HepG2 (cell line): ENCODE measurements at places on chromosomes 7 and 10. TPM values are rescaled to one million over a fixed set of nuclear protein-coding genes. Genes with fewer than 3 reads are reported as not detected.

GRCh38 chr7:127877951-127878350, 153.3 kb downstream of the LRRC4 start:
- H3K27me3 ChIP-seq: no peaks in the 10 kb centered on the region
- no peak overlapping the region for H3K27ac ChIP-seq
- no peak for DNase-seq
- peaks cover 4% of the 10 kb centered on the region; the same call in 1 of the 2 replicates for H3K36me3 ChIP-seq
- H3K4me3 ChIP-seq: no peak overlapping the region
- H3K4me1 ChIP-seq: no peaks in the 10 kb centered on the region

DNA sequence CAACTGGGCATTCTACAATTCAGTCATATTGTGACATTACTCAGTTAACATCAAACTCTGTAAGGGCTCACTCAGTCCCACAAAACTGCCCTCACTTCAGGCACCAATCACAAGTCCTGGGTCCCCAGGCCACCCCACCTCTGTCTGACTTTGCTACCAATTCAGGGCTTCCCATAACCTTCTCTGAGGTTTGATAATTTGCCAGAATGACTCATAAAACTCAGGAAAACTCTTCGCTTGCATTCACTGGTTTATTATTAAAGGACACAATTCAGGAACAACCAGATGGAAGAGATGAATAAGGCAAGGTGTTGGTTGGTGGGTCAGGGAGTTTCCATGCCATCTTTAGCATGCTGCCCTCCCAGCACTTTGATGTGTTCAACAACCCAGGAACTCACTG, 41.3 kb downstream of the AVL9 start:
- peaks cover 3% of the 10 kb centered on the region for H3K36me3 ChIP-seq
- H3K4me3 ChIP-seq: no peak overlapping the region
- DNase-seq: no peak
- H3K27ac ChIP-seq: no peak overlapping the region

GRCh38 chr7:156470399-156471320, 169.9 kb upstream of the RNF32 start:
- H3K27ac ChIP-seq: no peak overlapping the region
- H3K4me3 ChIP-seq: no peak overlapping the region
- H3K27me3 ChIP-seq: no peaks in the 10 kb centered on the region
- peaks cover 39% of the 10 kb centered on the region for H3K4me1 ChIP-seq
- H3K36me3 ChIP-seq: no peaks in the 10 kb centered on the region

DNA sequence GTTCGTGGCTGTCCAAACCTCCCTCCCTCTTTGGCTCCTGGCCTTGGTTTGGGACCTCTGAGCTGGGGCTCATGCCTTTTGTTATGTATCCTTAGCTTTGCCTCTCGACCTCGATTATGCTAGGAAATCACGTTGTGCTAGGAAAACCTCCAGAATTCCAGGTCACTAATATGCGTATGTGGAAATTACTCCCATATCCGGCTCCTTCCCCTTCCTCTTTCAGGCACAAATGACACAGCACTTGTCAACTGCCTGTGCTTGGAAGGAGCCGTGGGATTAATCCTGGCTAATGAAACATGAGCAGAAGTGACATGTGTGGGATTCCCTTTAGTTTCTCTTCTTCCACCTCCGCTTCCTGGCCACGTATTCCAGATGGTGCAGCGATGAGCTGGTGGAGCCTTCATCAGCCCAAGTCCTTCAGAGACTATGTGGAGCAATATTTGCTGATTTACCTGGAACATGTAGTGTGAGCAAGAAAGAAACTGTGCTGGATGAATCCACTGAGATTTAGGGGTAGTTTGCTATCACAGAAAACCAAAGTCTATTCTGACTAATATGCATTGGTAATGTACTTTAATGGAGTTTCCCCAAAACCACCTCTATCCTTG, 149.2 kb downstream of the REEP3 start:
- no peak overlapping the region for H3K4me3 ChIP-seq
- H3K4me1 ChIP-seq: no peaks in the 10 kb centered on the region
- H3K27ac ChIP-seq: no peak overlapping the region
- no peaks in the 10 kb centered on the region for H3K36me3 ChIP-seq

DNA sequence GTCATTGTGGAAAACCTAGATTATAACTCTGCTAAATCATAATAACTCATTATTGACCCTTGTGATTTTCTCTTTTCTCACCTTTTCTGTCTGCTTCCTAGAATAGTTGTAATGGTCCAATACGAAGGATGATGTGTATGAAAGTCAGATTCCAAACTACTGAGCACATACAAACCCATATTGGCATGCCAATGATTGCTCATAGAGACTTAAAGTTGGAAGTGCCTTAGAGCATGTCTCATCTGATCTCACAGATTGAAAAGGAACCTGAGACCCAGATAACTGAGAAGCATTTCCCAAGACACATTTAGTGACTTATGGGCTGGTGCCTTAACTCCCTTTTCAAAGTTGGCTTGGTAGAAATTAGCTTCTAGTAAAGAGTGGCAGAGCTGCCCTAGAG, 594.3 kb downstream of the REEP3 start:
- H3K27ac ChIP-seq: no peak overlapping the region
- DNase-seq: no peak
- peaks cover 25% of the 10 kb centered on the region for H3K4me1 ChIP-seq
- no peak overlapping the region for H3K4me3 ChIP-seq
- no peaks in the 10 kb centered on the region for H3K36me3 ChIP-seq

DNA sequence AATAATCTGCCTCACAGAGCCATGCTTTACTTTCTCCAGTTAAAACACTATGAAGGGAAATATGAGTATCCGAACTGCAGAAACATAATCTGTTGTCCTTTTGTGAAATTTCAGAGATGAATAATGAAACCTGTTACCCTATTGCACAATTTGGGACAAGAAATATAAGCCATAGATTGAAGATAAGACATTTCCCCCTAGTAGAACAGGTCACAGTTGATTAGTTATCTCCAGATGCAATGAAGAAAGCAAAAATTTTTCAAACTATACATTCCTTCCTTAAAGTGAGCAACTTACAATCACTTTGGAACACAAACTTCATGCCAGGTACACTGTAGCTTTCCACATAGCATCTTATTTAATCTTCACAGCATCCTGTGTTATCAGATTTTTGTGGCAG, 2.3 kb upstream of the CHN2 start:
- peaks cover 69% of the 10 kb centered on the region for H3K4me1 ChIP-seq
- DNase-seq: no peak
- no peaks in the 10 kb centered on the region for H3K36me3 ChIP-seq
- H3K27ac ChIP-seq: peak overlapping the region; percentile 84
- H3K27me3 ChIP-seq: no peaks in the 10 kb centered on the region; the same call in 2 of the 3 replicates
- no peak overlapping the region for H3K4me3 ChIP-seq

GRCh38 chr10:66782144-66782543, 143.7 kb upstream of the LRRTM3 start:
- H3K4me3 ChIP-seq: no peak overlapping the region
- H3K27ac ChIP-seq: no peak overlapping the region
- no peaks in the 10 kb centered on the region for H3K4me1 ChIP-seq
- no peaks in the 10 kb centered on the region for H3K27me3 ChIP-seq
- no peak for DNase-seq

DNA sequence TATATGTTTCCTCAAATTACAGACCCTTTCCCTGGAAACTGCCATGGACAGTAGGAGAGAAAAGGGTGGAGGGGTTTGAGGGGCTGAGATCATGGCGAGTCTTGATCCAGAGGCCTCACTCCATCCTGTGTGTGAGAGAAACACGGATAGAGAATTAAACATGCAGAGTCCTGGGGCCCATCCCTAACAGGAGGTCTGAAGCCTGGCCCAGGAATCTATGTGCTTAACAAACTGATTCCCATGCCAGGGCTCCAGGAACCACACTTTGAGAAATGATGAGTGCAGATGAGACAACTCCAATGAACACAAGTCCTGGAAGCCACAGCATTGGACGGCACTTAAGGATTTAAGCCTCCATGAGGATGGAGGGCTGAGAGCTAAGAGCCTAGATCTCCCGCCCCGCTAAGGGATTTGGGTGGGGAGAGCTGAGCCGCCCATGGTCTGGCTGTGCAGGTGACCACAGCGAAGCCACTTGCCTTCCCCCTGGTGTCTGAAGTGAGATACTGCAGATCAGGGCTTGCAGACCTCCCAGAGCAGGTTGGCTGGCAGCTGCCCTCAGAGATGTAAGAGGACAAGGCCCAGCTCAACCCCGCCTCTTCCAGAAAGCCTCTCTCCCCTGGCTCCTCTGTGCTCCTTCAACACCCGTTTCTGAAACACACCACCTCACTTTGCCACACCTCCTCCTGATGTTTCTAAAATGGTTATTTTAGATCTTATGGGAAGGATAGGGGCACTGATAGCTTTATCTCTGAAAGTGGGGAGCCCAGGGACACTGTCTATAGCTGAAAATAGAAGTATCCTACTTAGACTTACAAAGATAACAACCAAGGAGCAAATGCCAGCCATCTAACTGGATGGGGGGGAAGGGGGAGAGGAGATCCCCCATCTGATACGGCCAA, 24.8 kb upstream of the EIF5AL1 start:
- no peak overlapping the region for H3K4me3 ChIP-seq
- H3K27ac ChIP-seq: no peak overlapping the region
- peak; percentile 61 for DNase-seq
- peaks cover 3% of the 10 kb centered on the region; the same call in 1 of the 2 replicates for H3K27me3 ChIP-seq
- H3K36me3 ChIP-seq: no peaks in the 10 kb centered on the region

DNA sequence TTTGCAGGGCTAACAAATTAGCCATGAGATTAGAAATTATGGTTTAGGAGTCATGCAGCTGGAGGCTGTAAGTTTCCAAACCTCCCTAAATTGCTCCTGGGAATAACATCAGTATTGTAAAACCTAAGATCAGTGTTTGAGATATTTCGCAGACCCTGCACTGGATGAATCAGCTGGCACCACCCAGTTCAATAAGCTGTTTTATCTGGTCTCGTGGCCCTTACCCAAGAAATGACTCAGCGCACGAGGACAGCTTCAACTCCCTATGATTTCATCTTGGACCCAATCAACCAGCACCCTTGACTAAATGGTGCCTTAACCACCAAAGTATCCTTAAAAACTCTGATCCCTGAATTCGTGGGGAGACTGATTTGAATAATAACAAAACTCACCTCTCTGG, 482.0 kb upstream of the PCDH15 start:
- H3K27me3 ChIP-seq: no peaks in the 10 kb centered on the region
- no peaks in the 10 kb centered on the region for H3K4me1 ChIP-seq
- no peaks in the 10 kb centered on the region for H3K36me3 ChIP-seq

- H3K27me3 ChIP-seq: no peaks in the 10 kb centered on the region
- no peak overlapping the region for H3K27ac ChIP-seq
- no peak for DNase-seq
- no peaks in the 10 kb centered on the region for H3K4me1 ChIP-seq
- no peaks in the 10 kb centered on the region for H3K36me3 ChIP-seq
- H3K4me3 ChIP-seq: no peak overlapping the region
Observed at GRCh38 chr7:46558482-46559193, 637.6 kb upstream of the IGFBP3 start.

- peaks cover 1% of the 10 kb centered on the region; the same call in 1 of the 2 replicates for H3K27me3 ChIP-seq
- no peak overlapping the region for H3K27ac ChIP-seq
- DNase-seq: no peak
- no peaks in the 10 kb centered on the region for H3K4me1 ChIP-seq
- no peaks in the 10 kb centered on the region for H3K36me3 ChIP-seq
Observed at GRCh38 chr10:30830315-30831230, 201.0 kb upstream of the LYZL2 start.

- H3K27me3 ChIP-seq: no peaks in the 10 kb centered on the region
- no peak overlapping the region for H3K4me3 ChIP-seq
- H3K36me3 ChIP-seq: no peaks in the 10 kb centered on the region
- H3K4me1 ChIP-seq: no peaks in the 10 kb centered on the region
- DNase-seq: no peak
- no peak overlapping the region for H3K27ac ChIP-seq
Observed at GRCh38 chr7:18740579-18740988, 245.0 kb downstream of the HDAC9 start.

GRCh38 chr7:30674876-30675275, 7.4 kb downstream of the CRHR2 start:
- DNase-seq: no peak
- peaks cover 3% of the 10 kb centered on the region; the same call in 1 of the 2 replicates for H3K27me3 ChIP-seq
- H3K36me3 ChIP-seq: no peaks in the 10 kb centered on the region
- H3K27ac ChIP-seq: no peak overlapping the region
- H3K4me3 ChIP-seq: no peak overlapping the region

- no peak overlapping the region for H3K27ac ChIP-seq
- no peaks in the 10 kb centered on the region for H3K27me3 ChIP-seq
- no peak overlapping the region for H3K4me3 ChIP-seq
- H3K4me1 ChIP-seq: no peaks in the 10 kb centered on the region
Observed at GRCh38 chr10:63573068-63573697, 52.0 kb downstream of the REEP3 start.

DNA sequence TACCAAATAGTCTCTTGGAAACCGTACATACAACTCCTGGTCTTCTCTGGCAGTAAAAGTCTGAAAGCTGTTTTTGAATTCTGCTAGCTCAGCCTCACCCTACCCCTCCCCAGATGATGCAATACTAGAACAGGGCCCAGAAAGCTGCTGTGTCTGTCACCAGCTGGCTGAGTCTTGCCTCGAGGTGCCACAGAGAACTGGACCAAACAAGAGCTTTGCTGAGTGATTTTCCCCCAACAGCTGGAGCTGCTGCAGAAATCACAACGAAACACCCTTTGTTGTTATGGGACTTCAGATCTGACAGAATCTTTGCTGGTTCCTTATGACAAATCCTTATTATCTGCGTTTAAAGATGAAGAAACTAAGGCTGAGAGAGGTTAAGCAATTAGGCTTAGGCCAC, 134.1 kb downstream of the SPAG6 start:
- no peak overlapping the region for H3K4me3 ChIP-seq
- H3K27me3 ChIP-seq: no peaks in the 10 kb centered on the region
- no peak for DNase-seq
- no peaks in the 10 kb centered on the region for H3K36me3 ChIP-seq
- no peak overlapping the region for H3K27ac ChIP-seq
- no peaks in the 10 kb centered on the region for H3K4me1 ChIP-seq

The SLC26A5 gene
- polyA plus RNA-seq: 0.04 and 0.08 TPM in 2 replicates

The MYL10 gene
- 0.16 TPM in 1 of 2 replicates, not detected in the other for polyA plus RNA-seq

The TRPV5 gene
- polyA plus RNA-seq: not detected in 2 replicates

The TAS2R5 gene
- 2.9 and 4.5 TPM in 2 replicates for polyA plus RNA-seq

The CDK6 gene
- polyA plus RNA-seq: 25.6 and 34.6 TPM in 2 replicates

The LEP gene
- 0.04 and 0.05 TPM in 2 replicates for polyA plus RNA-seq

The SPDYE6 gene
- not detected in 2 replicates for polyA plus RNA-seq
